Stimulated activated CD8-positive, alpha-beta memory T cell treated with anti-CD3 and anti-CD28 coated beads, Interleukin-7, amount 100 ng/mL, for 48 hours (primary cell): ENCODE measurements at places on chromosomes 2 and 18.

DNA sequence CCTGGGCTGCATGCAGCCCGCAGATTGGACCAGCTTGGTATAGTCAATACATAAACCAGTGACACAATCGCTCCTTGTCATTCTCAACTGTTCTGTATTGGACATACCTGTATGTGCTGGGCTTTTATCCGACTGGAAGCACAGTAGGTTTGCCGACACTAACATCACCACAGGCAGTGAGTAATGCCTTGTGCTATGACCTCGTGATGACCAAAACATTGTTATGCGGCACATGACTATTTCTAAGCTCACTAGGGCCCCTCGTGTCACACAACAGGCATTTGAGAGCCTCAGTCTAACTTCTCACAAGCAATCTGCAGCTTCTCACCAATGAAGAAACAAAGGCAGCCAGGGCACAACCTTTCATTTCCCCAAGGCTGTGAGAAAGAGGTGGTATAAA is 320.8 kb downstream of the AFF3 start:
- DNase-seq, result no peak

DNA sequence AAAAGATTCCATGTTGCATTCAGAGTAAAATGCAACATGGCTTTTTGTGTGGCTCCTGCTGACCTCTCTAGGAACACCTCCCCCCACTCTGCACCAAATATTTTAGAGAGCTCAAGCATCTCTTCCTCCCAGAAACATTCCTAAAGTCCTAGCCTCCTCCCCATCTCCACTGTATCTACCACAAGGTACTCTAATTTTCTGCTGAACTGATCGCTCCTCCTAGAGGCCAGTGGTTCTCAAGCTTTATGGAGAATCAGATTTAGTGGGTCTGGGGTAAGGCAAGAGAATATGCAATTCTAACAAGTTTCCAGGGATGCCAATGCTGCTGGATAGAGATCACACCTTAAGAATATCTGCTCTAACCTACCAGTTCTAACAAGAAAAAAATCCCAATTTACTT is 89.5 kb upstream of the HNRNPA3 start:
- DNase-seq, result no peak

DNA sequence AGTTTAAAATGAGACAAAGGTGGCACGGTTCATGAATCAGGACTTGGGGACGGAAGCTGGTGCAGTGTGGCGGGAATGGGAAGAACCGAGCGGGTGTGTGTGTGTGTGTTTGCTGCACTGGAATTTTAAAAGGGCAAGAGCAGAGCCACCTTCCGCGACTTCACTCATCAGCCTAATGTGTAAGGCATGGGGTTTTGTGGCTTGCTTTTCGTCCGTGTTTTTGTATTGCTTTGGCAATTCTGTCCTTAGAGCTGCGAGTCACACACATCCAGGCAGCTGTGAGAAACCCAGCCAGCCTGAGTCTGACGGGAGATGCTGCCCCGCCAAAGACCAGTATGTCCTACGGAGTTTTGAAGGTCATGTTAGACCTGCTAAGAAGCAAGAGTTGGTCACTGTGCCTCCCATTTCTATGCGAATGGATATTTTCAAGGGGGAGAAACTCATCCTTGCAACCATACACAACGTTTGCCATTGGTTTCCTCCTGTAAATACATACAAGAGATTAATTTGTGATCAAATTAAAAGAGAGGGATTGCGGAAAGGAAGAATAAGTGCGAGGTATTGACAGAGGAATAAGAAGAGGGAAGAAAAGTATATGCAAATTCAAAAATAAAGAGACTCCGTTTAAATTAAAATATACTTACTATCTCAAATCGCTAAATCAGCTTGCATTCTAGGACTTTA is 665 bp upstream of the CACNB4 start:
- DNase-seq, result no peak

GRCh38 chr2:183371545-183371944 is 247.3 kb downstream of the NUP35 start:
- DNase-seq, result no peak

- no peak for DNase-seq
Observed at GRCh38 chr2:107585851-107586250, 240.8 kb upstream of the RGPD4 start.

DNA sequence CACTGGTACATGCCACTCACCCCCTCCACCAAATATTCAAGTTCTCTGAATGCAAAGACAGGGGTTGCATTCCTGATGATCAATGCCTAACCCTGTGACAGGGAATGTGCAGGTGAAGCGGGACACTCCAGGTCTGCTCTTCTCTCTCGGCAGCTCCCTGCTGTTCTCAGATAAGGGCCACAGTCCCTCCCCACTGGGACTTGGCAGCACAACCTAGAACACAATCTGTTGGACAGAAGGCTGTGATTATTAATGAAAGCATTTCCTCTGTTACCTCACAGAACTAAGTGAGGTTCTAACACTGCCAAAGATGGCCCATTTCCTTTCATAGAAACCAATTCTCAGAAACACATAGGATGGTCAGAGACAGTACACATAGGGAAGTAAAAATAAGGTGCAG is 42.7 kb downstream of the VSNL1 start:
- no peak for DNase-seq

DNA sequence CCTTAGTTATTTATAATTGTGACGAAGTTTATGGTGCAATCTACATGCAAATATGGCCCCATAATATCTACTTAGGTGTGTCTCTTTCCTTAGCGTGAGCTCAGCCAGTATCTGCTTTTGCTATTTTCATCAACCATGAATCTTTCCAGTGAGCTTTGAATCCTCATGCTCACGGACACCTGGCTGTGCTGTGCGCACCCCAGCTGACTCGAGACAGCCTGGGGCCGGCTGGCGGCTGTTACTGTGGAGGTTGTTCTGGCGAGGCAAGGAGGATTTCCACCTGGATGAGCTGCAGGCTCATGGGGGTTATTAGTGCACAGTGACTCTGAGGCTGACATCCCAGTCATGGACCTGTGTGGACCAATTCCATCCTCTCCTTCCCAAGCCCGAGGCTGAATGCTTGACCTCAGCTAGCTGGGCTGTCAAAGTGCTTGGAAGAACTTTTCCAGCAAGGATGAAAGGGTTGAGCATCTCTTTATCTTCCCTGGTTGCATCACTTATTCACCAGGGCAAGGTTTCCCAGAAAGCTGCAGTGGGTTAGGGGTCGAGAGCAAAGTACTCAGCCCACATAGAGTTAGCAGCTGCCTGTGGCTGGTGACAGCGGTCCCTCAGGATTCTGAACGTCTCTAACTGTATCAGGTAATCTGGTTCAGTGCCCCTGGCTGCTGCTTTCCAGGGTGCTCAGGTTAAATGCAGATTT is 141.7 kb downstream of the ARL4C start:
- DNase-seq, result no peak

DNA sequence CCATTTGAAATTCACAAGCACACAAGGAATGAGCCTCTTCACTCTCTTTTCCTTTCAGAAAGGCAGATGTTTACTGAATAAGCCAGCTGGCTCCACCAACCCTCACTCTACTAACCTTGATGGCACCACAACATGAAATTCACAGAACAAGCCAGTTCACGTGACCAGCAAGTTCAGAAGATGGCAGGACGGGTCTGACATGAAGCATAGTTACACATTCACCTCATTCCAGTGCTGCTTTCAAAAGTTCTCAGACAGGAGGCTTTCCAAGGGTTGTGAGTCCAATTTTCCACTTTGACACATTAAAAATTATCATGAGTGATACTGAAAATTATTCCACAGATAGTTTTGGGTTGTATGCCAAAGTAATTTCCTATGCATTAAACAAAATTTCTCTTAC is 74.2 kb upstream of the MBOAT2 start:
- no peak for DNase-seq

DNA sequence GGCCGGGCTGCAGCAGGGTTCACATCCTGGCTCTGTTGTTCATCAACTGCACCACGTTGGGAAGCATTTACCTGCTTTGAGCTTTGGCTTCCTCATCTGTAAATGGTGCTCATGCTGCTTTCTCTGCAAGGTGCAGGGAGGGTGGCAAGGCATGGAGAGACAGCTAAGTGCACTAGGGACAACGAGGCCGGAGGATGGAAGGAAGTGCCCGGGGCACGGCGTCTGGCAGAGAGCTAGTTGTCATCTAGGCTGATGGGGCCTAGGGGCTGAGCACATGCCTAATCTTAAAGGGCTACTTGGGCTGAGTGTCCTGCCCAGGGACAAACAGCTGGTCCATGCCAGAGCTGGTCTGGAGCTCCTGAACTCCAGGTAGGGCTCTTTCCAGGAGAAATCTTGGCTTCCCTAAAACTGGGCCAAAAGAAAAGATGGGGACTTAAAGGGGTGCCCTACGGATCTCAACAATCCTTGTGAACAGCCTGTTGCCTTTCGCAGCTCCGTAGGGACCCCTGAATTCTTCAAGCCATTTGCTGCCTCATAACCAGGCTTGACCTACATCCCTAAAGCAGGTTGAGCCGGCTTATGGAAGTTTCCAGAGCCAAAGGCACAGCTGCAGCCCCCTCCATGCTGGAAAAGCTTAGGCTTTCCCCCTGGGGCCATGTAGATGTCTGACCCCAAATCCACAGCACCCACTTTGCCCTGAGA is 130.8 kb downstream of the SMAD7 start:
- DNase-seq, result no peak

- no peak for DNase-seq
Observed at GRCh38 chr2:204026294-204026693, 89.7 kb downstream of the ICOS start.

DNA sequence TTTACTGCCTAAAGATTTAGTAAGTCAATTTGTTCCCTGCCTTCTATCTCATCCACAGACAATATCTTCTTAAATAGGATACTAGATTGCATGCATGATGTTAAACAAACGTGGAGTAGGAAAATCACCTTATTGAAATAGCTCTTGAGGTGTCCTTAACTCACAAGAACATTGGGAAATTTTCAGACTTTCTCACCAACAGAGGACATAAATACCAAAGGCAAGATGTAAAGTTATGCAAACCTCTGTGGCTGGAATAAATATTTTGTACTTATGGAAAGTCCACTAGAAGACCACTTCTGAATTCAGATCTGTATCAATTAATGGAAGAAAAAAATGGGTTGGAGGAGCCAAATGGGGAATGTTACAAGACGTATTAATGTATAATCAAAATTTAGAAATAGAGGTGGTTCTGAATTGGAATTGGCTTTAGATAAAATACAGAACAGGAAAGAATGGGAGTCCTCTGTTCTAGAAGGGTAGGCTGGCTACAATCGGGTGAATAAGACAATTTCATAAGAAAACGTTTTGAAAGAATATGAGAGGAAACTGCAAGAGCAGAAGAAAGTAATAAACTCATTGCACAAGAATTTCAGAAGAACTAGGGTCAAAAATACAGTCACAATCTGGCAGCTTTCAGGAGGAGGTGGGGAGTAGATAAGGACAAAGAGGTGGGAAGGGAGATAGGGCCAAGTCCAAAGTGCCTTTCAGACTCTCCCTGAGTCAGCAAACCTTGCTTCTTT is 69.3 kb upstream of the FN1 start:
- DNase-seq, result no peak

DNA sequence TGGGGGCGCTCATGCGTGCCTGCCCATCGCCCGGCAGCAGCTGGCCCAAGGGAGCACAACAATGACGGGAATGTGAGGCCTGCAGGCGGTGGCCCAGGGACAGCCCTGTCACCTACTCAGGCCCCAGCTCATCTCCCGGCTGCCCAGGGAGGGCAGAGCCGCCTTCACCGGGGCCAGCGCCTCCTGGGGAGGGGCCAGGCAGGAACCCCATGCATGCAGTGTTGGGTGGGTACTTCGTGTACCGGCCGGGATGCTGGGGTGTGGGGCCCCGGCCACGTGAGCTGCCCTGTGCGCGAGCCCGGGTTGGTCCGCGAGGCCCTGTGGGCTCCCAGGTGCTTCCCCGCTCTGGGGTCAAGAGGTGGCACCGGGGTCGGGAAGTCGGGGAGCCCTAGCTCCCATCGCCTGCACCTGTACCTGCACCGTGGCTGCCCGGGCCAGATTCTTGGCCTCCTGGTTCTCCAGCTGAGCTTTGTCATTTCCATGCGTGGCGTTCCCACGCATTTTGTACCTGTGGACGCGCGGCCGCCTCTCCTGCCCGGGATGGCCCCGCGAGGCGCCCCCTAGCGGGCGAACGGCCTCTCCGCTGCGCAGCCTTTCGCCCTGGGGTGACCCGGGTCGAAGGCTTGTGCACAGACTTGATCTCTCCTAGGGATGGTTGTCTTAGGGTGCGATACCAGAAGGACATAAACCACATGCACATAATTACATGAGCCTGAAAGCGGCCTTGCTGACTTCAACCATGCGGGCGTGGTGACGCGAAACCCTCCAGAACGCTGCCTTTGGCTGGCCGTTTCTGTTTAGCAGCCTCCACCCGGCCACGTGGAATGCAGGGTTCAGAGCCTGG is 950 bp downstream of the KLHL30 start:
- no peak for DNase-seq

DNA sequence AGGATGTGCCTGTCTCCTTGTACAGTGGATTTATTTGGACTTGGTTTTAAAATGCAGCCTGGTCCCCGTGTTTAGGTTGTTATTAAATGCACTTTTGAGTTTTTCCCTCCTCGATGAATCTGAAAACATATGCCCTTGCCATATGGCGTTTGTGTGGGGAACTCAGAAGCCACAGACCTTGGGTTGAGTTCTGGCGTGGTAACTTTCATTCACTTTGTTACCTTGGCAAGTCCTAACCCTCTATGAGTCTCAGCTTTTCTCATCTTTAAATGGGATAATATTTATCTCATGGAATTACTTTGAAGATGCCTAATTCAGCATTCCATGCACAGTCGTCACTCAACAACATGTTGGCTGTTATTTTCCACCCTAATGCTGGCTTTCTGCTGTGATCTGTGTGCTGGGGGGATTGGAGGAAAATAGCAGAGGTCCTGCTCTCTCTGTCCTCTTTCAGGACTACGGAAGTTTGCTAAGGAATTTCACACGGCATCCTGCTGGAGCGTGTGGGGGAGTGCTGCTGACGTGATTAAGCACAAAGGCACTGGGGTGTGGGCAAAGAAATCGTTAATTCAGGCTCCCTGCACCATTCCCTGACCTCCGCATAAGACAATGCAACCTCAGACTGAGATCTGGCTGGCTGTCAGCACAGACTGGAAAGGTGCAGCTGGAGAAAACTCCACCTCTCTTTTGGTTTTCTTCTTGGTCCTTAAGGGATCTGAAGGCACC is 61.7 kb downstream of the LDLRAD4 start:
- no peak for DNase-seq

DNA sequence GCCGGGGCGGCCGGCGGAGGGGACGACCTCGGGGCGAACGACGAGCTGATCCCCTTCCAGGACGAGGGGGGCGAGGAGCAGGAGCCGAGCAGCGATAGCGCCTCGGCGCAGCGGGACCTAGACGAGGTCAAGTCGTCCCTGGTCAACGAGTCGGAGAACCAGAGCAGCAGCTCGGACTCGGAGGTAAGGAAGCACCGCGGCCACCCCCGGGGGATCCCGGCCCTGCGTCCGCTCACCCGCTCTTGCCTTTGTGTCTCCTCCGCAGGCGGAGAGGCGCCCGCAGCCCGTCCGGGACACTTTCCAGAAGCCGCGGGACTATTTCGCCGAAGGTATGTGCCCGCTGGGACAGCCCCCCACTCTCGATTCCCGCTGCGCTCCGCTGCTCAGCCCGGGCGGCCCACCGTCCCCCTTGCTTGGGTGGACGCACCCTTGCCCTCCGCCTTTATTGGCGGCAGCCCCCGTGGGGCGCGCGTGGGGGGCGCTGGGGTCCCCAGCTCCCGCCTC is 611 bp downstream of the TCF7L1 start:
- no peak for DNase-seq
